Stimulated activated CD4-positive, alpha-beta T cell treated with anti-CD3 and anti-CD28 coated beads, Interleukin-1b, Interleukin-23, amount 100 ng/mL, for 24 hours (primary cell): ENCODE measurements at places on chromosomes 13 and 19.

DNA sequence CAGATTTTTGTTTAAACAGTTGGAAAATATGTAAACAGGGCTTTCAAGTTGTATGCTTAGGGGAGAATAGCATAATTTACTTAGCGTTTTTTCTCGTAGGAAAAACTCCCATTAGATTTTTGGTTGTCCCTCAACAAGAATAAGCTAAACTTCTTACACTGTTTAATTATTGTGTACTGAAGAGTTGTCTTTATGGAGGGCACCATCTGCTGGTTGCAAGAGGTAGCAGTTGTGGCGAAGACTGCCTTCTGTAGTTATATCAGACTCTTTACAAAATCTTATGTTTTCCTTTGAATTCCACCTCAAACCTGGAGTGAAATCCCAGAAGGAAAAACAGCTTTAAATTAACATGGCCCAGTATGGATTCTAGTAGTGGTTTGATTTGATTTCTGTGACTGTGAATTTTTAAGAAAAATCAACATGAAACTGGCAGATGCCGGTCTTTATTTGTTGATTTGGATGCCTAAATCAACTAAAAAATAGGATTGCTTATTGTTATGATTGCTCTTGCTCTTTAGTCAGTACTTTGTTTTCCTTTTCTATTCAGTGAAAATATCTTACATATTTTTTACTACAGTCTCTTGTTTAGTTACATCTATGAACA, 53.4 kb downstream of the PDS5B start:
- DNase-seq, result no peak

DNA sequence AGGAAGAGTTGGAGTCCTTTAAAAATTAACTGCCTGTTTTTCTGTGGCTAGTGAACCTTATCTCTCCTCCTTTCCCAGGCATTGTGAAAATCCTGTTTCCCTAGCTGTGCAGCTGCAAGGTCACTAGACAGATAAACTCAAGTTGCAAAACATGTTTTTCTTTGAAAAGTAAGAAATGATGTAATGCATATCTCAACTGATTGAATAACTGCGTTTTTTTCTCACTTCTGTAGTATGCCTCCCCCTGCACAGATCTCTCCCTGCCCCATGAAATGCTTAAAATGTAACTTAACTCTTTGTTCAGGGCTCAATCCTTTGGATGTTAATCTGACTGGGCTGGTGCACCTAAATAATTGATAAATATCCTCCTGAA, 27.7 kb upstream of the CYSLTR2 start:
- DNase-seq, result no peak

GRCh38 chr13:33578786-33579185, 239.2 kb upstream of the RFC3 start:
- DNase-seq, result no peak

DNA sequence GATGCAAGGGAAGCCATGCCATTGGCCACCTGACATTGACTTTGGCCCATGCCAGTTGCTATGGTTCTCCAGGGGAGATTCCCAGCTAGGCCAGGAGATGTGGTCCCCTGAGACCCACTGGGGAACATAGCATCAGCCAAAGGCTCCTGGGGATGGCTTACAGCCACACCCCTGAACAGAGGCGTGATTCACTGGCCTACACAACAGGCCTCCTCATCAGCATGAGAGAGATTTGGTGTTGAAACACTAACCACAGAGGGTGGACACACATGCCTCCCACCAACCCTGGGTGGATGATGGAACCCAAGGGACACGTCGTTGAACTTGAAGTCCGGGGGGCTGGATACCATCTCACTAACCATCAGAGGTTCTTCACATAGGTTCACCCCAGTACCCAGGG, 14.4 kb downstream of the IQCN start:
- no peak for DNase-seq

DNA sequence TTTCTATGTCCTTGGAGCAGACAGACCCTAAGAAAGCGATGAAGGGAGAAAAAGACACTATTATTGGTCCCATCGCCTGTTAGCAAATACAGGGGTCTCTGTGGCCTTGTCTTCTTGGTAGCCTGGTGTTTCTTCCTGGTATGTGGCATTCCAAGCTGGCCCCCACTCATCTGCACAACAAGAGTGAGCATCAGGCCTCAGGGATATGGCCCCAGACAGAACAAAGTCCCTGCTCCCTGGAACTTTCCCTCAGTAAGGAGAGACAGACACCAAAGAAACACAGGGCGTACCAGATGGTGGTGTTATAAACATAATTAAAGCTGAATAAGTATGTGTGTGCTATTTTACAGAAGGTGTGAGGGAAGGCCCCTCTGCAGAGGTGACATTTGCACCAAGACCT, 48.2 kb upstream of the KPNA3 start:
- no peak for DNase-seq

GRCh38 chr13:20264271-20265018, 32.3 kb upstream of the GJB6 start:
- no peak for DNase-seq

DNA sequence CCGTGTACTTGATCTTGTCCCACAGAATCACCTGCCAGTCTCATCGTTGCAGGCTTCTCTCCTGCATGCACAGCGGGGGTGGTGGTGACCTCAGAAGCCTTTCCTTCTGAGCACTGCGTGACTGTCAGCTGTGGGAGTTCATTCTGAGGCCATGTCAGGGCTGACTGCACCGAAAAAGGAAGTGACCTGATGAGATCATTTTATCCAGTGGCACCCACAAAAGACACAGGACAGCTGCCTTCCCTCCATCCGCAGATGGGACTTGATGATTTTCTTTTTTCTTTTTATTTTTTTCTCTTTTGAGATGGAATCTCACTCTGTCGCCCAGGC, 89.7 kb downstream of the RAB20 start:
- no peak for DNase-seq

GRCh38 chr19:11445141-11445540, 9.7 kb downstream of the PRKCSH start:
- DNase-seq, result no peak

GRCh38 chr13:100473087-100473486, 115.5 kb downstream of the GGACT start:
- DNase-seq, result no peak

DNA sequence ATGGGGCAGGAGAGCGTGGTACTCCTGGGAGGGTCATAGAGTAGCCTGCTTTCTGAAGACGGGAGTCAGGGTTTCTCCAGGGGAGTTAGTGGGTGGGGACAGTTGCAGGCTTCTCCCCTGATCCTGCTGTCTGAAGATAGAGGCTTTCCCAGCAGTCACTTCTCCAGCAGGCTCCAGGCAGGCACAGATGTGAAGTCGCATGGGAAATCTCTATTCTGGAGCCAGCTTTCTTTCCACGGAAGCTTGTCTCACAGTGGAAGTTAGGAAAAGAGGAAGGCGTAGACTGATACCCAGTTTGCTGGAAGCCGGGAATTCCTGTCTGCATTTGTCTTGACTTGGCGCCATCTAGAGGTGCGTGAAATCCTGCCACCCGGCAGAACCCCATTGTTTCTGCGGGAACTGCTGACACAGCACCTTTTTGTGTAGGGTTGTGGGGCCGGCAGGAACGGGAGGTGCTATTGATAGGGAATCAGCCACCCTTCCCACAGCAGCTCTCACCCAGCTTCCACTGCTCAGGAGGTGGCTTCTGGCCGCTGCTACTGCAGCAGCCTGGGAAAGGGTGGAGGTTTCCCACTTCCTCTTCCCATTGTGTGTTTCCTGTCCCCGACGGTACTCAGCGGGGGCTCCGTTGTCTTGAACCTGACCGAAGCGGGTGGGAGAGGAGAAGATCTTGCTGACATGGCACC, 28.5 kb upstream of the NPAS1 start:
- DNase-seq, result peak; percentile 40

DNA sequence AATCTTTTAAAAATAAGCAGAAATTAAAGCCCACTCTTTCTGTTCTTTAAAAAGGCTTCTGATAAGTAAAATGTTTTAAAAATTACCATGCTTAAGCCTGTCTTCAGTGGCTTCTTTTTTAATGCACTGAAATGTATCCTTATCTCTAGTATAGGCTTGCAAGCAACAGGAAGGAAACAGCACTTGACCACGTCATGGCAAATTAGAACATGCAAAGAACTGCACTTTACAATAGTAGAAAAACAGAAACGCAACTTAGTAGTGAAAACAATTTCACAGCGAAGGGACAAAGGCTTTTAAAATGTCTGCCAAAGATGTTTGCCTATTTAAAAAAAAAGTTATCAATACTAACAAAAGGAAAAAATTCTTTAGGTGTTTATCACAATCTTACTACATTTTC, 36.3 kb downstream of the ELF1 start:
- no peak for DNase-seq
